ENCODE measurements at places on chromosomes 7 and 10.

DNA sequence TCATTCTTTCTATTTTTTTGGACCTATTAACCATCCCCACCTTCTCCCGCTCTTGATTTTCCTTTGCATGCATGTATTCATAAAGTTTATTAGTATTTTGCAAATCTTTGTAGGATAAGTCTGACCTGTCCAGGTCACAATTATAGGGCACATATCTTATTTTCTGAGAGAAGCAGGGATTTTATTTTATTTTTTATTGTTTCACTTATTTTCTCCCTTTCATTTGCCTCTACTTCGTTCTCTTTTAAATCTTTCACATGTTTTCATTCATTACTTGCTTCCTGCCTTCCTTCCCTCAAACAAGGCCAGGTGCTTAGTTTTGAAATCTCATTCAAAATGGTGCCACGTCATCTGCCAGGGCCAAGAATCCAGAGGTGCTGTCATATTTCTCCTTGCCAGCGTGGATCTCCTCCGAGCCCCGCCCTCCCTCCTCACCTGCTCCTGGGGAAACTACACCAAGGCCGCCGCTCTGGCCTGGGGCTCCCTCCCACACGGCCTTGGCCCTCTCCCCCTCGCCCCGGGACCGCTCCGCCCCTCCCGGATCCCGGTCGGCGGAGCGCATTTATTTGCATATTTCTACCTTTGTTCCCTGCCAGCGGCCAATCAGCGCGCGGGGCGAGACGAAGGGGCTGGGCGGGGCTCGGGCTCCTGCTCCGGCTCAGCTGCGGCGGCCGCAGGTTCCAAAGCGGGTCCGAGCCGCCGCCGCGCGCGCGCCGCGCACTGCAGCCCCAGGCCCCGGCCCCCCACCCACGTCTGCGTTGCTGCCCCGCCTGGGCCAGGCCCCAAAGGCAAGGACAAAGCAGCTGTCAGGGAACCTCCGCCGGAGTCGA is at the start of gene TSPAN13:
Gene TSPAN13 (plus strand): TSS at position 654 of the 830 bp plus-strand sequence. CDS start 213 bp downstream, outside the sequence.
- DNase-seq, result peak; percentile 87

- DNase-seq, result peak; percentile 45
Observed at GRCh38 chr10:71684356-71685173, 35.0 kb downstream of the C10orf105 start.

GRCh38 chr10:130751851-130752250 is 559.7 kb downstream of the TCERG1L start:
- no peak for DNase-seq

GRCh38 chr7:43753843-43754242 is 4.6 kb upstream of the BLVRA start:
- no peak for DNase-seq

DNA sequence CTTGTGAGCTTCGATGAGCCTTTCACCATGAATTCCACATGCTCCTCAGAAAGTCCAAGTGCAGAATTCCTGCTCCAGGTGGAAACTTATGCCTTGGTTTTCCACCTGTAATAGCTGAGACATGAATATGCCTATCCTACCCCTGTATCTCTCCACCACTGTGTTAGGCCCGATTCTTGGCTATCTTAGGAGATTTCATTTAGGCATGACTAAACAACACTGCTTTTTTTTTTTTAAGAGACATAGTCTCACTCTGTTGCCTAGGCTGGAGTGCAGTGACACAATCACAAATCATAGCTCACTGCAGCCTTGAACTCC is 57.2 kb downstream of the NCAPG2 start:
- DNase-seq, result no peak

DNA sequence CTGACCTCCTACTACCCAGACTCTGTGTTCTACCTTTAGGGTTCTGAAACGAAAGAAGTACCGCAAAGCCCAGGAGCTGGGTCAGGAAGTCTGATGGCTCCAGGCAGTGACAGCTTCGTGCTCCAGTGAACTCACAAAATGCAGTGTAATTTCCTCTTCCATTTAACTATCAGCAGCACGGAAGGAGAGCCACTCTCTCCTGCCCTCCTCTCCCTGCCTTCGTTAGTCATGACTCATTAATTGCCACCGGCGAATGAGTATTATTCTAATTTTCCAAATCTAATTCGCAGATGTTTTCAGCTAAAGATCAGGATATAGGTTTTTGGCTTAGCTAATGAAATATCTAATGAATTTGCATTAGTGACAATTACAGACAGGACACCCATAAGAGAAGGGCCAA is 1262.0 kb downstream of the TYW1 start:
- no peak for DNase-seq

DNA sequence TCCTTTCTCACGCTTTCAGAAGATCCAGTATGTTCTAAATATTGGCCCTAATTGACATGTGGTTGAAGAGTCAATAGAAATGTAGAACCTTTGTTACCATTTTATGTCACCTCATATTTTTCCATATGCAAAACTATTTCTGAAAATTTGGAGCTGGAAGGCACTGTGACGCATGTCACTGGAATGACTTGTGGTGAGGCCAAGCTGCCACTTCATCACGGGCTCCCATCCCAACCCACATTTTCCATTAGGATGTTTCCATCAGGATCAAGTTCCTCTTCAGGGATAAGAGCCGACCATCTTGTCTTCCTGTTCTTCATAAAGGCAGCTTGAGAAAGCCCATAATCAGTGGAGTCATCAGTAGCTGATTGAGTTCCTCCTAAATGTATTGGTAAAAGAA is 1241.7 kb downstream of the GATA3 start:
- DNase-seq, result no peak

DNA sequence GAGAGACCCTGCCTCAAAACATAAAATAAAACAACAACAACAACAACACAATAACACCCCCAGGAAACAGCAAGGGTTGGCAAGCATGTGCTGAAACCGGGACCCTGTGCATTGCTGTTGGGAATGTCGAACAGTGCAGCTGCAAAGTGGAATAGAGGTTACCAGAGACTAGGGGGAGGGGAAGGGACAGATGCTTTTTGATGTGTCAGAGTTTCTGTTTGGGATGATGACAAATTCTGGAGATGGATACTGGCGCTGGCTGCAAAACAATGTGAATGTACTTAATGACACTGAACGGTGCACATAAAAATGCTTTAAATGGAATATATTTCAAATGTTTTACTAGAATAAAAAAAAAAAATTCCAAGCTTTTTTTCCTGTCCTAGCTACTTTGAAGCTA is 241.8 kb downstream of the TEX36 start:
- no peak for DNase-seq

DNA sequence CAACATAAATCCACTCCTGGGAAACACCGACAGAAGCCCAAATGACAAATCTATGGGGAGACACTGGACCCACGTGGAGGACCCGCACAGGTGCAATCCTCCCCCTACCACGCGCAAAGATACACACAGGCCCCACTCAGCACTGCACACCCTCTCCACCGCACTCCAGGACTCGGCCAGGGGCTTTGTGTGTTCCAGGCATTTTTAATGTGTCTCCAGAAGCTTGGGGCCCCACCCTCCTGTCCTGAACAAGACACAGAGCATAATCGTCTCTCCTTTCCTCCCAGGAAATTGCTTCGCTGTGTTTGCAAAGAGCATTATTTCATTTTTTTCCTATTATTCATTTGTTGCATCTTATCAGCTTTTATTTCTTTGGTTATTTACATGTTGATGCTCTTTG is 82.8 kb downstream of the GLI3 start:
- DNase-seq, result peak; percentile 62

- no peak for DNase-seq
Observed at GRCh38 chr7:71457021-71457420, 325.1 kb downstream of the GALNT17 start.

DNA sequence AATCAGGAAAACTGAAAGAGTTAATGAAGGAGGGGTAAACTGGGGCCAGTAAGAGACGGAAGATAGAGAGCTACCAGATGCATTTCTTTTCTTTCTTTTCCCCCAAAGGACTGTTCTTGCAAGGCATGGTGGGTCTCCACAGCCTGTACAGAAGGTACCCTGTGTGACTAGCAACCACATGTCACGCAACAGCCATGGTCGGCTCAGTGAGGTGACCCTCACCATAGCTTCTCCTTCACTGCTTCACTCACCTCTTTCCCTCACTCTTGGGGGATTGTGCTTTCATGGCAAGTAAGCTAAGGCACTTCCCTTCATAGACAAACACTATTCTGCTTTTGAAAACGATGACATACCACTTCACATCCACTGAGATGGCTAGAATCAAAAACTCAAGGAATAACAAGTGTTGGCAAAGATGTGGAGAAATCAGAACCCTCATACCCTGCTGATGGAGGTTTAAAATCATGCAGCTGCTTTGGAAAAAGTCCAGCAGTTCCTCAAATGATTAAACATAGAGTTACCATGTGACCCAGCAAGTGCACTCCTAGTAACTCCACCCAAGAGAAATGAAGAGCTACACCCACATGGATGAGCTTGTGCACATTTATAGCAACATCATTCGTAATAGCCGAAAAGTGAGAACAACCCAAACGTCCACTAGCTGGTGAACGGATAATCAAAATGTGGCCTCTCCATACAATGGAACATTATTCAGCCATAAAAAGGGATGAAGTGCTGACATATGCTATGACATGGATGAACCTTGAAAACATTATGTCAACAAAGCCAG is 3.8 kb upstream of the INSIG1 start:
- no peak for DNase-seq

GRCh38 chr7:17022920-17023319 is 141.1 kb upstream of the AGR3 start:
- no peak for DNase-seq

DNA sequence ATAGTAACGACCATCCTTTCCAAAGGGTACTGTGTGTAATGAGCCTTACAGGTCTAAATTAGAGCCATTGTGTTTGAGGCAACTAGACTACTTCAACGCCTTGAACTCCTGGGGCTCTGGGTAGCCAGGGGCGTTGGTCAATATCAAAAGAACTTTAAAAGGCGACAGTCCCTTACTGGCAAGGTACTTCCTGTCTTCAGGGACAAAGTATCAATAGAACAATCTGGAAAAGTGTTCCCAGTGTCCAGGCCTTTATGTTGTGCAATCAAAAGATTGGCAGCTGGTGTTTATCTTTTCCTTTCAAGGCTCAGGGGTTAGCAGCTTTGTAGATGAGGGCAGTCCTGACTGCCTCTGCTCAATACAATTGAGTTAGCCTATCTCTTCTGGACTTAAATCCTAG is 284.3 kb downstream of the PARD3 start:
- no peak for DNase-seq

GRCh38 chr10:124644771-124645415 is 99.3 kb downstream of the FAM53B start:
- DNase-seq, result no peak

- DNase-seq, result no peak
Observed at GRCh38 chr10:60958892-60959601, 15.1 kb upstream of the RHOBTB1 start.

DNA sequence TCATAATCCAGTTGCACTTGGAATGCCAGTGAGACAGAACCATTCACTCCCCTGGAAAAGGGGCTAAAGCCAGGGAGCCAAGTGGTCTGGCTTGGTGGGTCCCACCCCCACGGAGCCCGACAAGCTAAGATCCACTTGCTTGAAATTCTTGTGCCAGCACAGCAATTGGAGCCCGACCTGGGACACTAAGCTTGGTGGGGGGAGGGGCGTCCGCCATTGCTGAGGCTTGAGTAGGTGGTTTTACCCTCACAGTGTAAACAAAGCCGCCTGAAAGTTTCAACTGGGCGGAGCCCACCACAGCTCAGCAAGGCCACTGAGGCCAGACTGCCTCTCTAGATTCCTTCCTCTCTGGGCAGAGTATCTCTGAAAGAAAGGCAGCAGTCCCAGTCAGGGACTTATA is 200.7 kb upstream of the NPSR1 start:
- no peak for DNase-seq

DNA sequence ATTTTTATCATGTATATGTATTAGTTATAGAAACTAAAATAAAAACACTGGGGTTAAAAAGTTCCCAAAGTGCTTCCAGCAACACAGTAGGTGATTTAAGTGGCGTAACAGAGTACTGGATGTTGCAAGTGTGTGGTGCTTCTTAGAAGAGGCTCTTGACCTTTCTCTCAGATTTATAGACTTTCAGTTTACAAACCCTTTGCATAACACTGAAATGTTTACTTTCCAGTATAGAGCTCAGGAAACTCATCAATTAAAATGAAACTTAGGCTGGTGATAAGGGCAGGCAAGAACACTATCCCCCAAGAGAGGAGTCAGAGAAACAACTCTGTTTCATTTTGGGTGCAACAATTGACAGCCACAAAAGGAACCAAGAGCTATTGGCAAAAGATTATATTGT is 27.5 kb upstream of the SMC3 start:
- no peak for DNase-seq

- DNase-seq, result no peak
Observed at GRCh38 chr10:113178771-113179170, 228.7 kb downstream of the TCF7L2 start.

- no peak for DNase-seq
Observed at GRCh38 chr10:120997756-120998155, 146.6 kb downstream of the WDR11 start.

DNA sequence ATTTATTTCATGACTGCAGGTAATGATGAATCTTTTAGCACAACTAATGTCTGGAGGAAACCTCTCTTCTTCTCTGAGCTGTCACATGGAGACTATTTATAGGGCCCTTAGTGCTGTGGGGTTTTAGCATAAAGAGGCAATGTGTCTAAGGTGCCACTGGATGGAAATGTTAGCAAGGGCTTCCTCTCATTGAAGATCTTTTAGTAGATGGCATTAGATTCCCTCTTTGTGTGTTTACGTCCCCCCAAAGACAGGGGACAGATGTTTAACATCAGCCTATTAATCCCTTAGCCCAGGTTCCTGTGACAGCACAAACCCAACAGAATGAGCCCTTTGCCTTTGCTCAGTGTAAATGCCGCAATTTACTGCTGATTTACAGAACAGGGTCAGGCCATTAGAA is 208.6 kb downstream of the SKAP2 start:
- DNase-seq, result no peak

DNA sequence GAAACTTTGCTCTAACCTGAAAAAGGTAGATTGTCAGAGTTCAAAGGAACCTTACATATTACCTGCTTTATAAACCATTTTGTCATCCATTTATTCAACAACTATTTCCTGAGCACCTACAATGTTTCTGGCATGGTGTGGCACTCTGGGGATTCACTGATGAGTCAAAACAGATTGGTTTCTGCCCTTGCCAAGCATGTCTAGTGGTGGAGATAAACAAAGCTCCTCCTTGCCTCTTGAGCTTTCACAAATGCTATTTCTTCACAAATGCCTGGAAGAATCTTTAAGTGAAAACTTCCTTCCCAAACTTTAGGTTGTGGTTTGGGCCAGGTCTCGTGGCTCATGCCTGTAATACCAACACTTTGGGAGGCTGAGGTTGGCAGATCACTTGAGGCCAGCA is 85.1 kb upstream of the RELN start:
- DNase-seq, result no peak

GRCh38 chr10:94125856-94126255 is 132.1 kb downstream of the PLCE1 start:
- no peak for DNase-seq

- DNase-seq, result no peak
Observed at GRCh38 chr7:85596827-85597226, 410.0 kb upstream of the SEMA3D start.

DNA sequence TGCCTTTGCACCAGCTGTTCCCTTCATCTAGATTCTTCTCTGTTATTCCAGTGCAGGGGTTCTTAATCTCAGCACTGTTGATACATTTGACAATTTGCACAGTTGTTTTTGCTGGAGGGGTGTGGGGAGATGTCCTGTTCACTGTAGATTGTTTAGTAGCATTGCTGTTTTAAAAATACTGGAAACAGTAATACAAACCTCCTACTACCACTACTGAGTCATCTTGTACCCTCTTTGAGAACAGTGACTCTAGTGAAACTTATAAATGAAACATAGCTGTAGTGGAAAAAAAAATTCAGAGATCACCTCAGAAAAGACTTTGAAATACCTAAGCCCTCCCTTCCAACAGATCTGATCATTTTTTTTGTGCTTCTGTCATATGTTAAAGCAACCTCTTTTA is 154.8 kb upstream of the TMEM196 start:
- DNase-seq, result no peak
